ENCODE measurements at places on chromosomes 4 and X. TPM values are rescaled to one million over a fixed set of nuclear protein-coding genes. Genes with fewer than 3 reads are reported as not detected.

Gene PNMA6F
- not detected for polyA plus RNA-seq

Gene GPR119
- not detected for polyA plus RNA-seq

Gene NPY2R
- not detected for polyA plus RNA-seq

Gene DDX53
- polyA plus RNA-seq, result not detected

Gene SYN1
- polyA plus RNA-seq, result 0.88 TPM

Gene PABPC4L
- polyA plus RNA-seq, result 0.47 TPM

Gene OPRPN
- not detected for polyA plus RNA-seq

Gene PRDM8
- 0.75 TPM for polyA plus RNA-seq

Gene CYBB
- 3.5 TPM for polyA plus RNA-seq

Gene DKK2
- polyA plus RNA-seq, result 0.19 TPM

Gene HTN3
- polyA plus RNA-seq, result not detected

Gene PRAF2
- polyA plus RNA-seq, result 47.9 TPM

Gene ZFP42
- polyA plus RNA-seq, result not detected

Gene BLTP1
- 14.2 TPM for polyA plus RNA-seq

Gene EDA
- 2.9 TPM for polyA plus RNA-seq

All from kidney (tissue), 22 donors.